Stimulated activated naive CD4-positive, alpha-beta T cell treated with Interleukin-2 at 50 U/mL for 16 hours (primary cell): ENCODE measurements at places on chromosomes 6 and 20.
A peak's percentile ranks its signal among the peaks of the same experiment; 100 is the strongest.

DNA sequence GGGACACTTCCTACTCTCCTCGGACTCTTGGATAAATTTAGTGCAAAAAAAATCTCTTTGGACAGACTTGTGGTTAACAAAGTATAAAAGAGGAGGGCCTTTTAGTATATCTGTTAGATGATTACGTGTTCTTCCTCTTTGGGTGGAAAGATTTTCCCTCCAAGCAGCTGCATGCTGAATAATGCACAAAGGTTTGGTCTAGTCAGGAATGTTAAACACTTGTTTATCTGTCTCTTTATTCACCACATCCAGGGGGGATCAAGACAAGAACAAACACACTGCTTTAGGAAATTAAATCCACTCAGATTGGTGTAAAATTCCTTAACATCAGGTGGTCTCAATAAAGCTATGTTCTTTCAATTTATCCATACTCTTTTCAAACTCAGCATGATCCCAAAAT, 260.9 kb upstream of the CHD6 start:
- no peak for DNase-seq

GRCh38 chr6:101296169-101296960, 97.1 kb upstream of the GRIK2 start:
- no peak for DNase-seq

- no peak for DNase-seq
Measured at GRCh38 chr6:34052918-34053608, 92.8 kb downstream of the GRM4 start.

DNA sequence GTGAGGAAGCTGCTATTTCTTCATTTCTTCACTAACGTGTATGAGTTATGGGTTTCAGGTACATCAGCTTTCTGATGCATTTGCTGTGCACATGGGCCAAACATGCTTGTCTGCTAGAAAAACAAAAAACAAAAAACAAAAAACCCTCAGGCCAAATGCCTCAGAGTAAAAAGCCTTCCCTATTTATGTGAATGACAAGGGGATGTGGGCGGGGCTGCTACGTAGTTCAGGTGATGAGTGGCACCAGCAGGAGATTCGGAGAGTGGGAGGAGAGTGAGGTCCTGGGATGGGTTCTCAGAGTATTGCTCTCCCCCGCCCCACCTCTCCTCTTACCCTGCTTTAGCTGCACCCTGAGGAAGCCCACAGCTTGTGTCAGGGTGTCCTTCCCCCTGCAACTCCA, 596.8 kb upstream of the JAG1 start:
- no peak for DNase-seq

DNA sequence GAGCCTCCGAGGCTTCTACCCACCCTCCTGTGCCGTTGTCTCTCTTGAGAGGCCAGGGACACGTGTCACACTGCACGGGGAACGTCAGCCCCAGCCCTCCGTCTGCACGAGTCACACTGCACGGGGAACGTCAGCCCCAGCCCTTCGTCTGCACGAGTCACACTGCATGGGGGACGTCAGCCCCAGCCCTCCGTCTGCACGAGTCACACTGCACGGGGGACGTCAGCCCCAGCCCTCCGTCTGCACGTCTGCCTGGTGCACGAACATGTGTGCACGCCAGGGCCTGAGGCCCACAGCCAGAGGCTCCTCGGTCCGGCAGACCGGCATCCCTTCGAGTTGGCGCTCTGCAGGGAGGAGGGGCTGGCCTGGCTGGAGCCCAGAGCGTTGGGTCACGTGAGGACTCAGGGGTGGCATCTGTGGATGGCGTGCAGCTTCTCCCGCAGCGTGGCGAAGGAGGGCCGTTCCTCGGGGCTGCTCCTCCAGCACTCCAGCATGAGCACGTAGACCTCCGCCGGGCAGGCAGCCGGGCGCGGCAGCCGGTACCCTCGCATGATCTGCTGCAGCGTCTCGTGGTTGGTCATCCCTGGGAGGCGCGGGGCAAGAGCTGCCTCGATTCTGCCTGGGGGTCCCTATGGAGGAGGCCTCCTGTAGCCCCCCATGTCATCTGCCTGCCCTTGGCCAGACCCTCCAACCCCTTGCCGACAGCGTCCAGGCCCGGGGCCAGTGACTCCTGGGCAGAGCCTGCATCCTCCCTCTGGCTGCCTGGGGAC, 3.4 kb upstream of the PTK6 start:
- no peak for DNase-seq

DNA sequence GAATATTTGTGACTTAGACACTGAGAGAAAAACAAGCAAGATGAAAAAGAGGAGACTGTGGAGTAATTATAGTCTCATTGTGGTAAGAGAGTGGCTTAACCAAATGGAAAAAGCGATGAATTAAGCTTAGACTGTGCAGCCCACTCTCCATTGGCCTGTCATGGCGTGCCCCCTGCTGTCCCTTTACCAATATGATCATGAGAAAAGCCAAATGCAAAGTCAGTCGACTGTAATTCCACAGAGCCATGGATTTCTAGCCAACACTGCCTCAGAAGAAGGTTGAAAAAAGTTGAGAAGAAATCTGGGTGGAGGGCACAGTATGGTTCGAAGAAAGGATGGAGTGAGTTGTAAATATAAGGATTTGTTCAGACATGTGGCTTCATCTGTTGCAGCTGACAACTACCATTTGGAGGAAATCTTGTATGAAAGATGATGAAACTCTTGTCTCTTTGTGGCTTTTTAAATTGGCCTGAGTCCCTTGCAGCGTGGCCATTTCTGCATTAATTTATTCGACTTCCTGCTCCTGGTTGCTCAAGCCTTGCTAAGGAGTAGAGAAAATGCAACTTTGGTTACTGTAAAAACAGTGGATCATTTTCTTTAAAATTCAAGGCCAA, 251.4 kb downstream of the DOK5 start:
- DNase-seq: no peak

DNA sequence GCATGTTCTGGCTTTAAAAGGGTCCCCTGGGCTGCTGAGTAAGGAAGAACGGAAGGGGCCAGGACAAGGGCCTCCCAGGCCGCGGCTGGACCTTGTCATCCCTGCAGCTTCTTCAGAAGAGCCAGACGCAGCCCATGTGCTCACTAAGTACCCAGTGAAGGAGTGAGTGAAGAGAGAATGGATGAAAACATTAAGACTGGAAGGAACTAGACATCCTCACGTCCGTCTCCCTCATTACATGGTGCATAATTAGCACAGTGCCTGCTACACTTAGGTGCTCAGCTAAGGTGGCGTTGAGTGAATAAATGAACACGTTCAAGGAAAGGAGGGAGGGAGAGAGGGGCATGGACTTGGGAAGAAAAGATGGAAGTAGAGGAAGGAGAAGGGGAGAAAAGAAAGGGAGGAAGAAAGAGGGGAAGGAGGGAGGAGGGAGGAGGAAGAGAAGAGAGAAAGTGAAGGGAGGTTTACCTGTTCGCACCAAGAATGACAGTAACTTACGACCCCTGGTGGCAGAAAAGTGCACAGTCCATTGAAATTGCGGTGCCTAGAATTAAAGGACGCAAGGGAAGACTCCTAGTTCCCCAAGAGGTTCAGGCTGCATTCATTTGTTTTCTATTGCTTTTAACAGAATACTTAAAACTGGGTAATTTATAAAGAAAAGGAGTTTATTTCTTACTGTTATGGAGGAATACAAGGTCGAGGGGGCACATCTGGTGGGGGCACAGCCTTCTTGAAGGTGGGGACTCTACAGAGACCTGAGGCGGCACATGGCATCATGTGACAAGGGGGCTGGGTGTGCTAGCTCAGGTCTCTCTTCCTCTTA, 8.0 kb downstream of the TP53RK start:
- DNase-seq: peak; percentile 41

GRCh38 chr6:138912308-138912707, 75.7 kb downstream of the REPS1 start:
- no peak for DNase-seq

DNA sequence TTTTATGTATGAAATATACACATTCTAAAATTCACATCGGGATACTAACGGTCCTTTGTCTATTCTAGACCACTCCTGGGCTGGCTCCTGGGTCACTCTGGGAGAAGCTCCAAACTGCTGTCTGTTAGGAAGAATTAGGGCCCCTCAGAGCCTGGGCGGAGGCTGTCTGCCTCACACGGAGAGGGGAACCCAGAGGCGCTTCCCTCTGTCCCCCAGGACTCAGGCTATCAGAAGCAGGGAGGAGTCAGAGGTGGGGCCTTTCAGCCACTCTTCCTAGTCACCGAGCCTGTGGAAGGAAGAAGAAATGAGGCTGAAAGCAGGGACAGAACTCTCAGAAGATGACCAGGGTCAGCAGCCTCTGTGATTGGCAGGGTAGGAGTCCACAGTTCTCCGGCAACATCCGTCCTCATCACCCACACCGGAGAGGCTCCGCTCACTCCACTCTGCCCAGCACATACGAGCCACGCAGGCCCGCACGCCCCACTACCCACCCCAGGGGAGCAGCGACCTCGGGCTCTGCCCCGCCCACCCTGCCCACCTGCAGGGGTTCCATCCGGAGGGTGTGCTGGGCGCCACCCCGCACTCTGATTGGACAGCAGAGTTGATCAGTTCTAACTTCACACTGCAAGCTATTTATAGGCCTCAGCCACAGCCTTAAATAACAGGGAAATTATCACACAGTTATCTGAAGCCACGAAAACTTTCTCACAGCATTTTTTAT, 182.1 kb upstream of the AFDN start:
- no peak for DNase-seq

- no peak for DNase-seq
Measured at GRCh38 chr6:136656121-136656520, 105.9 kb upstream of the MAP7 start.

GRCh38 chr6:143037470-143037869, 23.2 kb upstream of the AIG1 start:
- DNase-seq: no peak

DNA sequence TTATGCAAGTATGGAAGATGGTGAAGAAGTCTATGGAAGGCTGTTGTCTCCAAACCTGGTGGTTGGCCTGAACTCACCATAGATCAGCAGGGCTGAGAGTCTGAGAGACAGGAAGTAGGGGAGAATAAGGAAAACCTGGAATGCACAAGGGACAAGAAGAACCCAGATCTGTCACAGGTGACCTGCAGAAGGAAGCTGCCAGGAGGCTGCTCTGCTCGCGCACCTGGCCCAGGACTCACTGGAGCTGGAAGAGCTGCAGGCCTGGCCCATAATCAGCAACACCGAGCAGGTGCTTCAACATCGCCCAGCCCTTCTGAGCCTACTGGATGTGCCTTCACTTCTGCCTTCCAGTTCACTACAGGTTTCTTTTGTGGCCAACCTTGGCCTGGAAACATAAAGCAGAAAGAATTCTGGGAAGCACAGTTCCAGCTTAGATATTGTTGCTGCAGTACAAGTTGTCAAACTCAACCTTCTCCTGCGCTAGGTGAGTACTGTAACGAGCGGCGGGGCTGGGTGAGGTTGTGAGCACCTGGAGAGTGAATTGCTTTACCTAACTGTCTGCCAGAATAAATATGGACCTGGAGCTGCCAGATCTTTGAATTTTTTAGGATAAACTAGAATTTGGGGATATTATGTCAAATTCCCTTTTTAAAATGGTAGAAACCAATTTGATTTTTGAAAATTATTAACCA, 82.4 kb downstream of the CDH26 start:
- DNase-seq: no peak

GRCh38 chr6:168162366-168162765, 83.4 kb upstream of the FRMD1 start:
- no peak for DNase-seq

DNA sequence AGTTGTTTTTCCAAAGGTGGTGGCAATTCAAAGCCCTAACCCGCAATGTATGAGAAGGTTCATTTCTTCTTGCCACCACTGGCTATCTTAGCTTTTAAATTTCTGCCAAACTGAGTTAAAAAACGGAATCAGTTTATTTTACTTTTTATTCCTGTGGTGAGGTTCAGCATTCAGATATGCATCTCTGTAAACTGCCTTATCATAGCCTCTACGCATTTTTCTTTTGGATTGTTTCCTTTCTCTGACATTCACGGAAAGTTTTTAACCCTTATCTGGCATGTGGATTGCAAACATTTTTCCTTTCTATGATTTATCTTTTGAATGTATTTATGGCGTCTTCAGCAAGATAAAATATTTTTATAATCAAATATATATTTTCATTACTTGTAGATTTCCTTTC, 37.7 kb downstream of the AK9 start:
- no peak for DNase-seq

- DNase-seq: no peak
Measured at GRCh38 chr6:139443231-139444112, 69.0 kb upstream of the CITED2 start.

DNA sequence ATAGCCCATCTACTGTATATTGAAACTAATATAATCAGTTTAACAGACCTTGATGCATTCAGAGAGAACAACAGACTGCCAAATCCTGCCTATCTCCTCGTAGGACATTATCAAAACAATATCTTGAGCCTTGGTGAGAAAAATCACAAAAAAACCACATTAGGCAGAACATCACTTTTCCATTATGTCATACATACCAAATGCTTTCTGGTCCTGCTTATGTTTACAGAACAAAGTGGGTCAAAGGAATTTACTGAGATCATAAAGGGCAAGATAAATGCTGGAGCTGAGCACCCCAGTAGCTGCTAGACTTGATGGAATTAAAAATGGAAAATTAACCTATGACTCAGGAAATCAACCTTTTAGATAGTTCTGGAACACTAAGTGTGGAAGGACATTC, 195.3 kb upstream of the KCNK16 start:
- DNase-seq: no peak

GRCh38 chr20:48686238-48687116, 141.3 kb downstream of the PREX1 start:
- DNase-seq: no peak

GRCh38 chr6:152957796-152958195, 25.0 kb downstream of the FBXO5 start:
- no peak for DNase-seq

- DNase-seq: no peak
Measured at GRCh38 chr6:169131390-169131789, 122.3 kb downstream of the THBS2 start.

DNA sequence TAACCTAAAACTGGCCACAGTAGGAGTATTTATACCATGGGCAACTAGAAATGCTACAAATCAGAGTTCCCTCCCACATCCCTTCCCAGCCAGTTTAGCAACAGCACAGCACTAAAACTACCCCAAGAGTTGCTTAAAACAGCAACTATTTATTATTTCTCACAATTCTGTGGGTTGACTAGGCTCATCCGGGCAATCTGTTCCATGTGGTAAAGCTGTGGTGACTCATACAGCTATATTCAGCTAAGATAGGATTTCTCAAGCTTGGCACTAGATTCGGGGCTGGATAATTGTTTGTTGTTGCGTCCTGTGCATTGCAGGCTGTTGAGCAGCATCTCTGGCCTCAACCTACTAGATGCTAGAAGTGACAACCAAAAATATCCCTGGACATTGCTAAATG, 8.6 kb upstream of the HECA start:
- DNase-seq: peak; percentile 18

GRCh38 chr6:108846101-108846500, 2.1 kb upstream of the ARMC2 start:
- DNase-seq: no peak
